Activated T-cell treated with anti-CD3 and anti-CD28 coated beads for 4 hours (primary cell): ENCODE measurements at places on chromosomes 7 and 10.

DNA sequence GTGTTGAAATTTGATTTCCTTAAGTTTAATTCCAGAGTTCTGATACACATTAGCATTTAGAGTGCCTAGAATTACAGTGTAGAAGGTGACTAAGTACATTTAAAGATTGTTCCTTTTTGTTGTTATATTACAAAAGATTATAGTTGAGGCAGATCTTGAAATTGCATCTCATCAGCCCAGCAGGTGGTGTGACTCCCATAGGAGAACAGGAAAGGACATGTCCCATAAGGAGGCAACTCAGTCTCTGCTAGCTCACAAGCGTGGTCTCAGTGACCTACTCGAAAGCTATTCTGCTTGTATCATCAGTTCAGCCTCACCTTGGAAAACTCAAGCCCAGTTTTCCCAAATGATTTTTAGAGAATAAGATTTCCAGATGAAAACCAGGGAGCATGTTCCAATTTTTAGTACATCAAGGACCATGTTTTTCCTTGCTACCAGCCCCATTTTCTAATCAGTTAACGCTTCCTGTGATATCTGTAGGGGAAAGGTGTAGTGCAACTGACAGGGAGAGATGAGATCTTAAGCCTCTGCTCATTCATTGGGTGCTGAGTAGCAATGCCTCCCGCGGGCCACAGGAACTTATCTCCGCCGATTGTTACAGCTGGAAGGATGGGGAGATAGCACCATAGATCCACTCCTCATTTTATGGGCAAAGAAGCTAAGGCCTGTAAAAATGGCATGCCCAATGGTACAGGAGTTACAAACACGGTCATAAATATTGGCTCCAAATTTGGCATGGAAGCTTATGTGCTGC is 1.1 kb upstream of the GNAI1 start:
- DNase-seq, result no peak

DNA sequence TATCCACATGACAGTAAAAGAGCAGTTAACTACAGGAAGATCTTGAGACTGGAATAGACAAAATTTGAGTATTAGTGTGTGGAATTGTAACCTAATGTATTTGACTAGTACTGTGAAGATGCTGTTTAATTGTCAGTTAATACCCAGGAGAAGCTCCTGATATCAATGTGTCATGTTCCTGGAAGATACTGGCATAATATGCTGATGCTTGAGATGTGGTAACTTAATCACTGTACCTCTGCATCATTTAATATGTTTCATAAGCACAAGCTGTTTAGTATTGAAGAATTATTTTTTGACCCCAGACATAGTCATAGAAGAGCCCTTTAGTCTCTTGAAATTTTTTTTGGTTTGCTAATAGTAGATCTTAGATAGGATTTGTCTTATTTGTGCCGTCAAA is 15.4 kb downstream of the CCSER2 start:
- no peak for DNase-seq

DNA sequence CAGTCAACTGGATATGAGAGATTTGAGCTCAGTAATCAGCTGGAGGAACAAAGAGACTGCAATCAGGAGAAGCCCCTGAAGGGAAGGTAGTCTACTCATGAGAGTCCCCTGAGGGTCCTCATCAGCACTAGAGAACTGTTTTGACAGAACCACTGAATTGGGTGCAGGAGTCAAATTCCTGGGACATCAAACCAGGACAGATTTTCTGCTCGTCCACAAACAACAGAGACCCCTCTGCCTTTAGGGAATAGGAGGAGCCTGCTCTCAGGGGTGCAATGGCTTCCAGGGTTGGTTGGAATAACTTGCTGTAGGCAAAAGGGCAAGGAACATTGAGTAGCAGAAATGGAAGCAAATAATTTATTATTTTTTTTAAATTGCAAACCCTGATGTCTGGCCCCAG is 21.9 kb upstream of the NEUROD6 start:
- no peak for DNase-seq

GRCh38 chr10:75228834-75229233 is 6.9 kb downstream of the COMTD1 start:
- DNase-seq, result no peak

- no peak for DNase-seq
Measured at GRCh38 chr7:56537477-56537876, 421.3 kb upstream of the NUPR2 start.

DNA sequence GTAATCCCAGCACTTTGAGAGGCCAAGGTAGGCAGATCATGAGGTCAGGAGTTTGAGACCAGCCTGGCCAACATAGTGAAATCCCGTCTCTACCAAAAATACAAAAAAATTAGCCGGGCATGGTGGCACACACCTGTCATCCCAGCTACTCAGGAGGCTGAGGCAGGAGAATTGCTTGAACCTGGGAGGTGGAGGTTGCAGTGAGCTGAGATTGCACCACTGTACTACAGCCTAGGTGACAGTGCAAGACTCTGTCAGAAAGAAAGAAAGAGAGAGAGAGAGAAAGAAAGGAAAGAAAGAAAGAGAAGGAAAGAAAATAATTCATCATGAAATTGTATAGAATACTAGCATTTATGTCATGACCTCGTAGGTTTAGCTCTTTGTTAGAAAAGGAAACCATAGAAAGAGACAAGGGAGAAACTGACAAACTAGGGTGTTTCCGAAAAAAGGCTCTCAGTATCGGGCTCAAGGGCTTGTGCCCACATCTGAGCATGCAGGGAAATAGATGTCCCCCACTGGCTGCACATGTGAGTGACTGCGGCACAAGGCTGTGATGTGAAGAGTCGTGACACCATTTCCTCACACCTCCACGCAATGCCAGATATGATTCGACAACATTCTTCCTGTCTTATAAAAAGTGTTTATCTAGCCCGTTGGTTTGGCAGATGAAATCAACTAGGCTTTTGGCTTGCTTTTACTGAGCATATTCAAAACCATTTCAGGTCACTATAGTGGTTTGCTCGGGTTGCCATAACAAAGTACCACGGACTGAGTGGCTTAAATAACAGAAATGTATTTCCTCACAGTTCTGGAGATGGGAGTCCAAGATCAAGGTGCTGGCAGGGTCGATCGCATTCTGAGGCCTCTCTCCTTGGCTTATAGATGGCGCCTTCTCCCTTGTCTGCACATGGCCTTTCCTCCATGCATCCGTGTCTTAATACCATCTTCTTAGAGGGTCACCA is 2.0 kb downstream of the SRGN start:
- peak; percentile 53 for DNase-seq

- no peak for DNase-seq
Measured at GRCh38 chr7:45021604-45022296, 21.7 kb downstream of the CCM2 start.

- no peak for DNase-seq
Measured at GRCh38 chr10:117945651-117946050, 101.1 kb downstream of the RAB11FIP2 start.
